ENCODE measurements at places on chromosomes 12 and 14. TPM values are rescaled to one million over a fixed set of nuclear protein-coding genes. Genes with fewer than 3 reads are reported as not detected.

DNA sequence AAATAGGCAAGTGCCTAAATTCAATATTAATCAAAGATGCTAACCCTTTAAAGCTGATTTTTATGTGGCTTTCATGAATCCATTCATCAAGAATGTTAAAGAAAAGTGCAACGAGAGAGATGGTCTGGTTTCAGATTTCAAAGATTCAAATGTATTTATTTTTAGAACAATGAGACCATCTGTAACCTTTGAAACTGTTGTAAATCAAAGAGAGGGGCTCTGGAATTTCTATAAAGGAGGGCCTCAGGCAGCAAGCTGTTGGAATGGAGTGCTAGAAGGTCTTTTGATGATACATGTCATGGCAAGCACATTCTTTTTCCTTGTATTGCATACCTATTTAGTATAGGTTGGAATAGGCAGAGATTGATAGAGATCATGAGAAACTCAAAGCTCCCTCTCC is 433.0 kb downstream of the LRIG3 start:
- H3K27me3 ChIP-seq = no peaks in the 10 kb centered on the region
- H3K27ac ChIP-seq = no peak overlapping the region
- H3K4me3 ChIP-seq = no peak overlapping the region
- H3K36me3 ChIP-seq = no peaks in the 10 kb centered on the region
- H3K4me1 ChIP-seq = no peaks in the 10 kb centered on the region
- no peak for DNase-seq

DNA sequence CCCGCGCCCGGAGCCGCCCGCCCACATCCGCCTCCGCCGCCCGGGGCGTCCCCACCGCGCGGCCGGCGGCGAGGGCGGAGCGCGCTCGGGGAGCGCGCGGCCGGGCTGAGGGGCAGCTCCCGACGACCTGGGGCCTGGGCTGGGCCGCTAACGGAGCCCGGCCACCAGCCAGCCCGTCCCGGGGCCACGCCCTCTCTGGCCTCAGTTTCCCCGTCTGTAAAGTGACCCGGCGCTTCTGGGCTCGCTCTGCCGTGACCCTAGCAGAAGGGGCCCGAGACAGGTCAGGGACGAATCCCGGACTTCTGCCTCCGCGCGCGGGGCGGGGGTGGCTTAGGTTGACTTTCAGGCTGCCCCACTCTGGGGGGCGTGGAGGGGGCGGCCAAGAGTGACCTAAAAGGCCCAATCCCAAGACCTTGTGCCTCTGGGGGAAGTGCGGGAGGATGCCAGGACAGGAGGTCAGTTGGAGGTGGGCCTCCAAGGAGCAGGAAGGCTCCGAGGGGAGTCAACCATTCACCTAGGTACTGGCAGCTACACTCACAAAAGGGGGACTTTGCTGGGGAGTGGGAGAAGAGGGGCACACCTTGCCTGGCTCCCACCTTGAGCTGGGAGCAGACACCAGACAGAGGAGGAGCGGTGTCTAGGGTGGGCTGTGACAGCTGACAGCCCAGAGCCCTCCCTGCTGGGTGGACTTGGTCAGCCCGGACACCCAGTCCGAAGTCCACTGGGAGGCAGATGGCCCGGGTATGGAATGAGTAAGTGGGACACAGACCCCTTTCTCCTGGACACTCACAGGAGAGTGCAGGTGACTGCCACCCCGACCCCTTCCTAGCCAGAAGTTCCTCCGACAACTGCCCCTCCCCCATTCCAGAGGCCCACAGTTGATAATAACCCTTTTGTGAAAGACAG is 486 bp upstream of the AKT1 start:
- H3K4me3 ChIP-seq = peak overlapping the region; percentile 67
- H3K36me3 ChIP-seq = peaks cover 11% of the 10 kb centered on the region
- H3K27ac ChIP-seq = peak overlapping the region; percentile 76
- peak; percentile 55 for DNase-seq
- H3K27me3 ChIP-seq = peaks cover 10% of the 10 kb centered on the region
- H3K4me1 ChIP-seq = peaks cover 42% of the 10 kb centered on the region

DNA sequence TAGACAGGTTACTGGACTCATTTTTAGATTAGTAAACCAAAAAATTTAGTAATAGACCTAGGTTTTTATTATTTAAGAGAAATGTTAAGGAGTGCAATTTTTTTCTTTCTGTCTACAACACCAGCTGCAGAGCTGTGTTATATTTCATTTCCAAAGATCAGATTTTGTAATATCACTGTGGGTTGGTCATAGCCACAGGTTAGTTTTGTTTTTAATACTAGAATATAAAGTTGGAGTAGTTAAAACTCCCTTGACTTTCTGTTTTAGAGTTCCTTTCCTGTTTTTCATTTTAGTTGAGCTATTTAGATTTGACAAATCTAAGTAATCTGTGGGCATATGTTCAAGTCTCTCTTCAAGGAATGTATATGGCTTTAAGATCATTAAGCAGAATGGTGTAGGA is 30.7 kb upstream of the GARIN2 start:
- H3K4me1 ChIP-seq = peaks cover 9% of the 10 kb centered on the region
- H3K27ac ChIP-seq = no peak overlapping the region
- no peaks in the 10 kb centered on the region for H3K36me3 ChIP-seq
- DNase-seq = no peak
- no peaks in the 10 kb centered on the region for H3K27me3 ChIP-seq

DNA sequence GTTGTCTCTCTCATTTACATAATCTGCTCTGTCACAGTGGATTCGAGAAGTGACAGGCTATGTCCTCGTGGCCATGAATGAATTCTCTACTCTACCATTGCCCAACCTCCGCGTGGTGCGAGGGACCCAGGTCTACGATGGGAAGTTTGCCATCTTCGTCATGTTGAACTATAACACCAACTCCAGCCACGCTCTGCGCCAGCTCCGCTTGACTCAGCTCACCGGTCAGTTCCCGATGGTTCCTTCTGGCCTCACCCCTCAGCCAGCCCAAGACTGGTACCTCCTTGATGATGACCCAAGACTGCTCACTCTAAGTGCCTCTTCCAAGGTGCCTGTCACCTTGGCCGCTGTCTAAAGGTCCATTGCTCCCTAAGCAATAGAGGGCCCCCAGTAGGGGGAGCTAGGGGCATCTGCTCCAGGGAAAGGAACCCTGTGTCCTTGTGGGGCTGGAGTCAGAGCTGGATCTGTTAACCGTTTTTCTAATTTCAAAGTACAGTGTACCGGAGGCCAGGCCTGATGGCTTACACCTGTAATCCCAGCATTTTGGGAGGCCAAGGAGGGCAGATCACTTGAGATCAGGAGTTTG is 5.1 kb downstream of the ERBB3 start:
- peak; percentile 59 for DNase-seq
- H3K27me3 ChIP-seq = peaks cover 19% of the 10 kb centered on the region
- H3K4me1 ChIP-seq = peaks cover 30% of the 10 kb centered on the region
- no peak overlapping the region for H3K27ac ChIP-seq
- H3K36me3 ChIP-seq = no peaks in the 10 kb centered on the region
- H3K4me3 ChIP-seq = no peak overlapping the region

DNA sequence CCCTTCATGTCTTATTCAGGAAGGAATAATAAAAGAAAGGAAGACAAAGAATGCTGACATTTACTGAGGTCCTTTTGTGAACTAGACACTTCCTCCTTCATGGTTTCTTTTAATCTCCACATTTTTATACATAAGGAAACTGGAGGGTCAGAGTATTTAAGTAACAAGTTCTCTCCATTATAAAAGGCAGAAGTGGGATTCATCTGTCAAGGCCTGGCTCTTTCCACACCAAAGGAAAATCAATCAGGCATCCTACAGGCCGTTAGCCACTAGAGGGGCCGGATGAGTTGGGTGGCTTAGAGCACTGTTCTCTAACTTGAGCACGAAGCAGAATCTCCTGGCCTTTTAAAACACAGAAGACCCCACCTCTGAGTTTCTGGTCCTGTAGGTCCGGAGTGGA is 36.8 kb upstream of the NINJ2 start:
- no peaks in the 10 kb centered on the region for H3K27me3 ChIP-seq
- H3K4me3 ChIP-seq = no peak overlapping the region
- DNase-seq = no peak
- no peak overlapping the region for H3K27ac ChIP-seq
- peaks cover 23% of the 10 kb centered on the region for H3K36me3 ChIP-seq
- H3K4me1 ChIP-seq = peaks cover 39% of the 10 kb centered on the region

GRCh38 chr14:26765768-26766520 is 168.1 kb upstream of the NOVA1 start:
- no peak for DNase-seq
- H3K27ac ChIP-seq = no peak overlapping the region
- H3K4me3 ChIP-seq = no peak overlapping the region
- H3K36me3 ChIP-seq = no peaks in the 10 kb centered on the region

- H3K4me1 ChIP-seq = no peaks in the 10 kb centered on the region
- no peak for DNase-seq
- H3K27me3 ChIP-seq = peaks cover 4% of the 10 kb centered on the region
Measured at GRCh38 chr12:131346555-131347344, 364.1 kb upstream of the SFSWAP start.

DNA sequence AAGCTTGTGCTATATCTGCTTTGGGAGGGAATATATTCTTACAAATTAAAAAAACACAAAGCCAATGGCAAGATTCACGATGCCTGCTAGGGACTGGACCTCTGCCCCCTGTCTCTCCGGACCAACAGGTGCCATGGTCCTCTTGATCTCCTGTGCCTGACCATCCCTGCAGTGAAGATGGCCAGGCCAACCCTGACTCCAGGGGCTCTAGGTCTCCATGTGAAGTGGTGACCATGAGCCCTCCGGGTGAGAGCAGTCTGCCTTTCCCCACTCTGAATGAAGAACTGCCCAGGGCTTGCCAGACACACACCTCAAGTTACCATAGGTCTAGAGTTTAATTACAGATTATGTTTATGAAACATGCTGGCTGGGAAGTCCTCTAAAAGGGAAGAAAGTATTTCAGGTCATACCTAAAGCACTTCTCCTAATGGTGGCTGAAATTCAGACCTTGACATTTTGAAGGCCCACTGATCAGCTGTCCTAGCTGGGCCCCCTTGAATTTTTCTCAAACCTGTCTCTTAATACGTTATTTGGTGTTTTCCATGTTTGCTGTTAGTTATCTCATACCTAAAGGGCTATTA is 1.4 kb downstream of the ARHGDIB start:
- peaks cover 61% of the 10 kb centered on the region for H3K36me3 ChIP-seq
- peaks cover 43% of the 10 kb centered on the region for H3K4me1 ChIP-seq
- no peaks in the 10 kb centered on the region for H3K27me3 ChIP-seq
- H3K4me3 ChIP-seq = peak overlapping the region; percentile 98
- DNase-seq = no peak

DNA sequence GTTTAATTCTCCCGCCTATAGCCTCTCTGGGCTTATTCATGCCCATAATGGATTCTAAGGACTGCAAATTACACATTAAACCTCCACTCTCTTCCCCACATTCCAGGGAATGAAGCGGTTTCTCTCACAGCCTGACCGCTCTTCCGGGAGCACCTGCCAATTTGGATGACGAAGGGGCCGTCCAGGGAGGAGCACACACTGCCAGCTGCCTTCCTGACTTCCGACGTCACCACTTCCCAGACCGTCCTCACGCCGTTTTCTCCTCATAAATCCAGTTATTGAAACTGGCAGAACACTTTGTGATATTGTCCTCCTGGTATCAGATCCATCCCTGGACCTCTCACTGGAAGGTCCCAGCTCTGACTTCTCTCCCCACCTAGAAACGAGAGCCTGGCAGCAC is 87.6 kb downstream of the GCH1 start:
- no peaks in the 10 kb centered on the region for H3K36me3 ChIP-seq
- DNase-seq = no peak
- no peak overlapping the region for H3K4me3 ChIP-seq
- no peaks in the 10 kb centered on the region for H3K4me1 ChIP-seq
- peaks cover 22% of the 10 kb centered on the region for H3K27me3 ChIP-seq

GRCh38 chr12:67524861-67525616 is 123.5 kb upstream of the DYRK2 start:
- H3K27ac ChIP-seq = no peak overlapping the region
- no peaks in the 10 kb centered on the region for H3K36me3 ChIP-seq
- H3K4me3 ChIP-seq = no peak overlapping the region
- no peaks in the 10 kb centered on the region for H3K4me1 ChIP-seq

- no peaks in the 10 kb centered on the region for H3K27me3 ChIP-seq
- DNase-seq = no peak
- H3K4me3 ChIP-seq = no peak overlapping the region
Measured at GRCh38 chr12:82015623-82016347, 256.6 kb upstream of the PPFIA2 start.

DNA sequence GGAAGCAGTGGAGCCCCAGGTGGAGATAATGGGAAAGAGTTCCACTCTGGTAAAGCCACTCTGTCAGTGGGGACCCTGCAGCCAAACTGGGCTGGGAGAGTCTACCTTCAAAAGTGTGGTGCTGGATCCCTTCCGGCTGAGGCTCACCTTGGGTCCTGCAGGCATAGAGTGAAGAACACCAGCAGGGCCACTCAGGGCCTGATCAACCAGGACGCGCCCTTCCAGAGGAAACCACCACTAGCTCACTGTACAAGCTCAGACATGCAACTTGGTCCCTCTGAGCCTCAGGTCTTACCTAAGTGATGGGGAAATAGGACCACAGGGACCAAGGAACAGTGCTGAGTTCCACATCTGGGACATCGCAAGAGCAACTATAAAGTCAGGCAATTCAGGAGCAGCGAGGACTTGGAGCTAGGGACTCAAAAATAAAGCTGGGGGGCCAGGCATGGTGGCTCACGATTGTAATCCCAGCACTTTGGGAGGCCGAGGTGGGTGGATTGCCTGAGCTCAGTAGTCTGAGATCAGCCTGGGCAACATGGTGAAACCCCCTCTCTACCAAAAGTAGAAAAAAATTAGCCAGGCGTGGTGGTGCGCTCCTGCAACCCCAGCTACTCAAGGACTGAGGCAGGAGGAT is 5.9 kb upstream of the PRPH start:
- H3K27ac ChIP-seq = no peak overlapping the region
- H3K4me3 ChIP-seq = no peak overlapping the region
- peaks cover 22% of the 10 kb centered on the region for H3K27me3 ChIP-seq
- H3K36me3 ChIP-seq = no peaks in the 10 kb centered on the region
- DNase-seq = no peak

GRCh38 chr12:11133816-11134215 is 628 bp downstream of the TAS2R30 start:
- H3K36me3 ChIP-seq = peaks cover 21% of the 10 kb centered on the region
- H3K27ac ChIP-seq = no peak overlapping the region
- no peak for DNase-seq
- H3K27me3 ChIP-seq = no peaks in the 10 kb centered on the region
- no peak overlapping the region for H3K4me3 ChIP-seq

The SMCO3 gene
- total RNA-seq = not detected

The OR4N5 gene
- not detected for total RNA-seq

The DPF3 gene
- 10.3 TPM for total RNA-seq

The FKBP3 gene
- total RNA-seq = 70.2 TPM

The KCNJ8 gene
- total RNA-seq = not detected

The TUBA1A gene
- total RNA-seq = 120 TPM

The GALNT8 gene
- total RNA-seq = 0.84 TPM

The ADAM21 gene
- total RNA-seq = not detected

The CCDC177 gene
- total RNA-seq = not detected

The C14orf132 gene
- total RNA-seq = 0.50 TPM

The CLEC14A gene
- not detected for total RNA-seq
